ENCODE measurements at places on chromosomes 16 and 17. TPM values are rescaled to one million over a fixed set of nuclear protein-coding genes. Genes with fewer than 3 reads are reported as not detected.
A peak's percentile ranks its signal among the peaks of the same experiment; 100 is the strongest.

- no peaks in the 10 kb centered on the region for H3K27me3 ChIP-seq
- no peak overlapping the region for H3K27ac ChIP-seq
Observed at GRCh38 chr17:73738751-73739575, 94.7 kb upstream of the SDK2 start.

DNA sequence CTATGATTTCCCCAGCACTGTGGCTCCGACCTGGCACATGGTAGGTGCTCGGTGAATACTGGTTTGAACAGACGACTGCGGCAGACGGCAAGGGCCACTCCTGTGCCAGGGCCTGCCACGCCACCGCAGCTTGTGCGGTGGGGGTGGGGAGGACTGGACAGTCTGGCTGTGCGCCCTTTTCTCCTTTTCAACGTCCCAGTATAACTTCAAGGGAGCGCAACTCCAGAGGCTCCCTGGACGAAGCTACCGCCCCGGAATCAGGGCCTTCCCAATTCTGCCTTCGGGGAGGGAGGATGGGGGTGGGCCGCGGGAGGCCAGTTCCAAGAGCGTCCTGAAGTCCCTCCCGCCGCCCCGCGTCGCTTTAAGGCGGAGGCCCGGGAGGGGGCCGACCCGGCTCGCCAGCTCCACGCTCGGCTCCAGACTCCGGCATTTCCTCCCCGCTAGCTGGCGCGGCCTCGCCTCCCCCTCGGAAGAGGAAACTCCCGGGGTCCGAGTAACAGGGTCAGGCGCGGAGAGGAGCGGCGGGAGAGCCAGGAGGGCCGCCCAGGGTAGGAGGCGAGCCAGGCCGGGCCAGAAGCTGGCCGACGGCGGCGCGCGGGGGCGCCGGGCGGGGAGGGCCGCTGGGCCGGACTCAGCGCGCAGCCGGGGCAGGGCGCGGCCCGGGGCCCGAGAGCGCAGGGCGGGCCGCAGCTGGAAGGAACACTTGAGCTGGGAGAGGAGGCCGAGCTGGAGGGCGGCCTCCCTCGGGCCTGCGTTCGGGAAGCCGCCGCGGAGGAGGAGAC lies at the start of gene ITPRIPL2:
Gene ITPRIPL2 (plus strand): TSS at position 388 of the 782 bp plus-strand sequence. CDS start 498 bp downstream, outside the sequence.
- no peaks in the 10 kb centered on the region for H3K36me3 ChIP-seq
- H3K27me3 ChIP-seq: no peaks in the 10 kb centered on the region
- H3K4me1 ChIP-seq: no peaks in the 10 kb centered on the region
- DNase-seq: peak; percentile 96
- H3K27ac ChIP-seq: peak within 1 kb of the TSS; percentile 88

- no peaks in the 10 kb centered on the region for H3K36me3 ChIP-seq
- H3K4me3 ChIP-seq: peak overlapping the region; percentile 92
- H3K27ac ChIP-seq: no peak overlapping the region
- H3K4me1 ChIP-seq: no peaks in the 10 kb centered on the region
- no peaks in the 10 kb centered on the region for H3K27me3 ChIP-seq
Observed at GRCh38 chr17:16491131-16491702, 776 bp downstream of the LRRC75A start.

- H3K27ac ChIP-seq: no peak overlapping the region
- no peak for DNase-seq
- H3K4me3 ChIP-seq: no peak overlapping the region
- H3K4me1 ChIP-seq: no peaks in the 10 kb centered on the region
Observed at GRCh38 chr17:30340801-30341356, 7.0 kb upstream of the TMIGD1 start.

DNA sequence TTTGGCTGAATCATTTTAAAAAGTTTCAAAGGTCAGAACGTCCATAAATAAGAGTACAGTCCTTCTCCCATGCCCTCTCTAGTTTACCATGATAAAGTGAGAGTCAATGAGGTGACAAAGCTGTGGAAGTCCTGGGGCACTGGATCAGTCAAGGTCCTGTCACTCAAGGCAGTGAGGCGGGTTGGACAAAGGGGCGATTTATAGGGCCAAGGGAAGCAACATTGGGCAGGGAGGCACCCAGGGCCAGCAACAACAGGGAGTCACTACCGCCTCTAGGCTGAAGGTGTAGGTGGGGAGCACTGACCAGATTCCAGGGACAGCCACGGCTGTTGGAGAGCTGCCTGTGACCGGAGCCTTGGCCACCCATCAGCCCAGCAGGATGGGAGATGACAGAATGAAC lies 28.6 kb upstream of the DYNLL2 start:
- H3K4me1 ChIP-seq: no peaks in the 10 kb centered on the region
- H3K36me3 ChIP-seq: no peaks in the 10 kb centered on the region

DNA sequence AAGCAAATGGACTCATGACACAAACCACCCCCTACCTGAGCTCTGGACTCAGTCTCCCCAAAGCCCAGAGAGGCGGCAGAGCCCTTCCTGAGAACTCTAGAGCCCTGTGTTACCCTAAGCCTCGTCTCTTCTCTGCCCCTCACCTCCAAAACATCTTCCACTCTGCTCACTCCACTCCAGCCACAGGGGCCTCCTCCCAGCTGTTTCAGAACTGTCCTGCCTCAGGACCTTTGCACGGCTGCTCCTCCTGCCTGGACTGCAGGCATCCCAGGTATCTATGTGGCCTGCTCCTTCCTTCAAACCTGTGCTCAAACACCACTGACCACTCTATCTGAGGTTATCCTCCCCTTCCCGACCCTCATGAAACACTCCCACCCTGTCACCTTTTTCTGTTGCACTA lies 12.9 kb upstream of the LITAF start:
- no peaks in the 10 kb centered on the region for H3K4me1 ChIP-seq
- no peak overlapping the region for H3K27ac ChIP-seq
- no peaks in the 10 kb centered on the region for H3K27me3 ChIP-seq
- no peak overlapping the region for H3K4me3 ChIP-seq
- no peaks in the 10 kb centered on the region for H3K36me3 ChIP-seq
- DNase-seq: no peak

- H3K4me1 ChIP-seq: no peaks in the 10 kb centered on the region
- H3K36me3 ChIP-seq: no peaks in the 10 kb centered on the region
- no peak overlapping the region for H3K4me3 ChIP-seq
- no peak overlapping the region for H3K27ac ChIP-seq
Observed at GRCh38 chr17:80018917-80019651, 16.6 kb downstream of the TBC1D16 start.

- DNase-seq: no peak
- peaks cover 3% of the 10 kb centered on the region for H3K27me3 ChIP-seq
- H3K4me1 ChIP-seq: no peaks in the 10 kb centered on the region
- H3K4me3 ChIP-seq: no peak overlapping the region
- H3K27ac ChIP-seq: no peak overlapping the region
- H3K36me3 ChIP-seq: no peaks in the 10 kb centered on the region
Observed at GRCh38 chr16:46721885-46722284, 26.3 kb downstream of the MYLK3 start.

GRCh38 chr17:30160419-30161172 lies 44.0 kb downstream of the NSRP1 start:
- H3K27me3 ChIP-seq: no peaks in the 10 kb centered on the region
- H3K36me3 ChIP-seq: no peaks in the 10 kb centered on the region
- H3K4me3 ChIP-seq: no peak overlapping the region
- no peak overlapping the region for H3K27ac ChIP-seq

The FBXL16 gene
- total RNA-seq: 0.18 TPM

- H3K27me3 ChIP-seq: no peaks in the 10 kb centered on the region
- no peak overlapping the region for H3K27ac ChIP-seq
- no peak overlapping the region for H3K4me3 ChIP-seq
- DNase-seq: no peak
- no peaks in the 10 kb centered on the region for H3K36me3 ChIP-seq
Observed at GRCh38 chr16:27993587-27993986, 69.9 kb downstream of the GSG1L start.
